ENCODE measurements at places on chromosomes 5 and 9.

DNA sequence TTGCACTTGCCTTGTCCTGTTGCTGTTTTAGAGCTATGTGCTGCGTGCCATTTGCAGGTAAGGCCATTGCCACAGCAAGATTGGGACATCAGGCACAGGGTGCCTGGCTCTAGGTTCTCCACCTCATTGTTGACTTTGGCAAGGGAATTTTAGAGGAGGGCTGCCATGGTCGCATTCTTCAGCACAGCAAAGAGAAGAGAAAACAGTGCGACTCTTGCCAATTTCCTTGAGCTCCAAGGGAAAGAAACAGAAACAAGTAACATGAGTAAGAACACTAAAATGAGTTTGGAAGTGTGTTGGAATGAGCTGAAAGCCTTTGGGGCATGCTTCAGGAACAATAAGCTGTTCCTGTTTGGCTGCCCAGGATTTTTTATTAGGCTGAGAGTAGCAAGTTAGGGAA lies 188.1 kb upstream of the IL12B start:
- no peak for DNase-seq

DNA sequence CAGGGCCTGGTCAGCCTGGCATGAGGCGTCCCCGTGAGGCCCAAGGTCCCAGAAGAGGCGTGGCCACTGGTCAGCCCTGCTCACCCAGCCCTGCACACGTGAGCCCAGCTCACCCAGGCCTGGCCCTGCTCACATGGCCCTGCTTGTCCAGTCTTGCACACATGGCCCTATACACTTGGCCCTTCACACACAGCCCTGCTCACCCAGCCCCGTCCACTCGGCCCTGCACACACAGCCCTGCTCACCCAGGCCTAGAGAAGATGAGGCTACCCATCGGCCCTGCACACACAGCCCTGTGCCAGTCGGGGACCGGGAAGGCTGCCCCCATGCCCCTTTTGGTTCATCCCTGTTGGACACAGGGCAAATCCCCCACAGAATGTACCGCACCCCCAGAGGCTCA lies 28.4 kb downstream of the ZDHHC11B start:
- DNase-seq, result no peak

GRCh38 chr9:134313470-134313869 lies 12.8 kb upstream of the RXRA start:
- DNase-seq, result no peak

- no peak for DNase-seq
These were observed 536.1 kb downstream of the ZNF608 start for GRCh38 chr5:124210111-124210910.

GRCh38 chr5:55498457-55498856 lies 36.3 kb downstream of the PLPP1 start:
- DNase-seq, result no peak

DNA sequence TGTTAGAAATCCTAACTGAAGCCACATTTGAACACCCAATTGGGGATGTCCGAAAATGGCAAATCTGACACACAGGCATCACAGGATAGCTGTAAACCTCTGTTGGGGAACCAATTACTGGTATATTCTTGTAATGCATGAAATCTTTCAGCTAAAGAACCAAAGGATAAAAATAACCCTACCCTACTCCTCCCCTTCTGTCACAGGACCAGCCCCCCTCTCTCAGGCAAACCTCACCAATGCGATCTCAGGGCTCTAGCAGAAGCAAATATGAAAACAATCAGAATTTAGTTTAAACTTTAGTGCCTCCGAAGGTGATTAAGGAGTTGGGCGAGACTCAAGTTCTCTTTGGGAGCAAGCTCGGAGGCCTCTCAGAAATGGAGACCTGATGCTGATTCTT lies 499.3 kb downstream of the SPOCK1 start:
- DNase-seq, result no peak

DNA sequence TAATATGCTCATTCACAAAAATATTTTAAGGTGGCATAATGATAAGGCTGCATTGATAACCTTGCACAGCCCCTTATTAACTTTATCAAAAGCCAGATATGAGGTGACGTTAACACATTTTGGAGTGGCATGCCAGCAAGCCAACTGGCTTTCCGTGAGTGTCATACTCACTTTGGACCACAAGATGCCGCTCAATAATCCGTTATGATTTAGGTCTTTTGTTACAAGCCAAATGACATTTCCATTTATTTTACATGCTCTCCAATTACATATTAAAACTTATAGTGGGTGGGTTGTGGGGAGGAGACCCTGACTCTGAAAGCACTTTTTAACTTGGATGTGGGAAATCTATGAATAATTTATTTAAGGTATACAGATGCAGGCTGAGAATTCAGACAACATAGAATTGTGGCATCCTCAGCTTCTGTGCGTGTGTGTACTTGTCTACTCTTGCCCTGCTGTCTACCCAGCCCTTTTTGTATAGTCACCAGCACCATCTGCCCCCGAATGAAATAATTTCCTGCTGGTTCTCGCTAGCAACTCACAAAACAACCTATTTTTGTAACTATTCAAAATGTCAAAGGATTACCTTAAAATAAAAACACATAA lies 305.1 kb downstream of the PSAT1 start:
- peak; percentile 51 for DNase-seq

GRCh38 chr5:60178101-60178500 lies 284.6 kb upstream of the PDE4D start:
- no peak for DNase-seq

DNA sequence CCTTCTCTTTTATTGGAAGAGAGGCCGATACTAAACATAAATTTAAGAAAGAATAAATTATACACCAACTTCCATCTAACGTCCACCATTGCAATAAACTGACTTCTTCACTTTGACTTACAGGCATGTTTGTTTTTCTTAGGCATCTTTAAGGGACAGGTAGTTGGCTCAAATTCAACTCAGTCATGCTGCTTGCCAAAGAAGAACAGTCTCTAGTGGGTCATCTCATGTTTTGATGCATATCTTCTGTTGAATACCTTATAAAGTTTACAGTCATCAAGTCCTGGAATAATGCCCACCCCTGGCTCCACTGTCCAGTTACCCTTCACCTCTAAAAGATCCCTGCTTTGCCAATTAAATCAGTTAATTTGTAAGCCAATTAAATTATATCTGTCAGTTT lies 328.2 kb upstream of the GRAMD2B start:
- DNase-seq, result no peak

DNA sequence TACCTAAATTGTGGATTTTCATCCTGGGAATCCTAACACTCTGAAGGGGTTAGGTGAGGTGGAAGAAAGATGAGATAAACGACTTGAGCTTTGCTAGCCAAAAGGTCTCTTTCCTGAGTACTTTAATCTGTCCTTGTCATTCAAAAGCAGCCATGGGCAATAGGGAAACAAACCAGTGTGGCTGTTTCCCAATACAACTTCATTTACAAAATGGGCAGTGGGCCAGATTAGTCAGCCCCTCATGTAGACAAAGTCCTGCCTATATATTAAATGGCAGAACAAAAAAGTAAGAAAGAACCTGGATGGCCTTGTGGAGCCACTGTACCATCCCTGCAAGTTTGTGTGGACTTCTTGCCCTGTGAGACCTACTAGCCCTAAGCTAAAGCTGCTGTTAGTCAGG lies 51.0 kb upstream of the NFIL3 start:
- DNase-seq, result no peak

- DNase-seq, result no peak
These were observed 28.8 kb upstream of the PCDHB1 start for GRCh38 chr5:141022384-141022783.

- no peak for DNase-seq
These were observed 173.5 kb upstream of the FOXD4L5 start for GRCh38 chr9:65458465-65458864.

DNA sequence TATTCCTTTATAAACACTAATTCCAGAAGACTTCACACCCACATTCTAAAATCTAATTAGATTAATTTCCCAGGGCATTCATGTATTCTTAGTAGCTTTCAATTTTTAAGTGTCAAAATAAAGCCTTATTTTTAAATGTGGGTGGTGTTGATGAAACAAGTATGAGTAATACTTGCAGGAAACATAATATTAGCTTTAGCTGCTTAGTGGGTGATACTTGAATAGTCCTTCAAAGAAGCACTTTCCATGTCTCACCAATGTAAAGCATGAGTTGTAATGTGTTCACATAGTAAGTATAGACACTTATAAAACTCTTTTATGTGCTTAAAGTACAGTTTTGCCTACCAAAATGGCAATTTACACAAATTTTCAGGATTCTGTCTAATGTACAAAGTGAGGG lies 6.9 kb downstream of the FNBP1 start:
- DNase-seq, result no peak

- DNase-seq, result no peak
These were observed 407.7 kb downstream of the SPOCK1 start for GRCh38 chr5:137091472-137091871.

DNA sequence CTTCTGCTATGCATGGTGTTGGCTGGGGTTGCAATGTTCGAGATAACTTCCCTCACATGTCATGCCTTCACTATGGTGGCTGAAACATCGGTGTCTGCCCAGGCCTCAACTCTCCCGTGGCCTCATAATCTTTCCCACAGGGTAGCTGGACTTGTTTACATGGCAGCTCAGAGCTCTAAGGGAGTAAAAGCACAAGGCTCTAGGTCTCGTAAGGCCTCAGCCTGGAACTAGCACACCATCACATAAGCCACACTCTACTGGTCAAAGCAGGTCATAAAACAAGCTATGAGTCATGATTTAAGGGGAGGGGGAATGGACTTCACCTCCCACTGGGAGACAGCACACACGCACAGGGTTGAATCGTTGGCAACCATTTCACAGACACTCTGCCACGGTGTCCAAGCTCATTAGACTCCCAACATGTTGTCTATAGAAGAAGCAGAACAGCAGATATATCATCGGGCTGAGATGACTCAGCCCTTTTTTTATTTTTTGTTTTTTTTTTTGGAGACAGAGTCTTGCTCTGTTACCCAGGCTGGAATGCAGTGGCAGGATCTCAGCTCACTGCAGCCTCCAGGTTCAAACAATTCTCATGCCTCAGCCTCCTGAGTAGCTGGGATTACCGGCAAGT lies 66.8 kb upstream of the IL17B start:
- peak; percentile 67 for DNase-seq

- DNase-seq, result no peak
These were observed 250.1 kb downstream of the GAS1 start for GRCh38 chr9:86697213-86697612.

DNA sequence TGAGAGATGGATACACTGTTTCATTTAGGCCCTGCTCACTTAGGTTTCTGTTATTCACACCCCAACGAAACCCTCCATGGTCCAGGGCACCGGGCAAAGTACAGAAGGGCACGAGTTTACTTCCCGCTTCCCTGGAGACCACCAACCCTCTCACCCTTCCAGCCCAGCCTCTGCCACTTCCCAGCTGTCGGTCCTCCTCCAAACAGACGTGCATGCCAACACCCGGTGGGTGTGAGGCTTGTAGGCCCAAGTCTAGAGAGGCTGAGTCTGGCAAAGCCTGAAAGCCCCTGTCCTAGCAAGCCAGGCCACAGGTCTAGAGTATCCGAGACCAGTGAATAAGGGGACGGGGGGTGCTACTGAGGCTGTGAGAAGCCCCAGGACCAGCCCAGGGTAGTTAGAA lies 7.1 kb upstream of the FGFR4 start:
- DNase-seq, result no peak

GRCh38 chr5:95641741-95642220 lies 4.8 kb upstream of the RFESD start:
- no peak for DNase-seq

GRCh38 chr9:129408535-129409215 lies 212.2 kb downstream of the C9orf50 start:
- no peak for DNase-seq

GRCh38 chr5:135053278-135053677 lies 19.2 kb upstream of the PITX1 start:
- DNase-seq, result no peak

- no peak for DNase-seq
These were observed 52.4 kb upstream of the LIFR start for GRCh38 chr5:38608874-38609273.

DNA sequence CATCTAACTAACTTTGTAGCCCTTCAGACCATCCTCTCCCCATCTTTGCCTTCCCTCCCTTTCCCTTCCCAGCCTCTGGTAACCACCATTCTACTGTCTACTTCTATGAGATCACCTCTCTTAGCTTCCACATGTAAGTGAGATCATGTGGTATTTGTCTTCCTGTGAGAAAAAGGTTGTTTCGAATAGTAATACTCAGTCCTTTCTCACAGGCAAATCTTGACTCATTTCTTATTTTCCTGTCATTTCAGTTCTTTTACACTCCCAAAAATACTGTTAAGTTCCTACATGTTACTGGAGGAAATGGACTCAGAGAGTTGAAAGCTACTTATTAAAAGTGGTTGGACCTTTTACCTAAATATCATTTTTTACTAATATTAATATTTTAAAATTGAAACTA lies 82.1 kb downstream of the SLF1 start:
- no peak for DNase-seq

DNA sequence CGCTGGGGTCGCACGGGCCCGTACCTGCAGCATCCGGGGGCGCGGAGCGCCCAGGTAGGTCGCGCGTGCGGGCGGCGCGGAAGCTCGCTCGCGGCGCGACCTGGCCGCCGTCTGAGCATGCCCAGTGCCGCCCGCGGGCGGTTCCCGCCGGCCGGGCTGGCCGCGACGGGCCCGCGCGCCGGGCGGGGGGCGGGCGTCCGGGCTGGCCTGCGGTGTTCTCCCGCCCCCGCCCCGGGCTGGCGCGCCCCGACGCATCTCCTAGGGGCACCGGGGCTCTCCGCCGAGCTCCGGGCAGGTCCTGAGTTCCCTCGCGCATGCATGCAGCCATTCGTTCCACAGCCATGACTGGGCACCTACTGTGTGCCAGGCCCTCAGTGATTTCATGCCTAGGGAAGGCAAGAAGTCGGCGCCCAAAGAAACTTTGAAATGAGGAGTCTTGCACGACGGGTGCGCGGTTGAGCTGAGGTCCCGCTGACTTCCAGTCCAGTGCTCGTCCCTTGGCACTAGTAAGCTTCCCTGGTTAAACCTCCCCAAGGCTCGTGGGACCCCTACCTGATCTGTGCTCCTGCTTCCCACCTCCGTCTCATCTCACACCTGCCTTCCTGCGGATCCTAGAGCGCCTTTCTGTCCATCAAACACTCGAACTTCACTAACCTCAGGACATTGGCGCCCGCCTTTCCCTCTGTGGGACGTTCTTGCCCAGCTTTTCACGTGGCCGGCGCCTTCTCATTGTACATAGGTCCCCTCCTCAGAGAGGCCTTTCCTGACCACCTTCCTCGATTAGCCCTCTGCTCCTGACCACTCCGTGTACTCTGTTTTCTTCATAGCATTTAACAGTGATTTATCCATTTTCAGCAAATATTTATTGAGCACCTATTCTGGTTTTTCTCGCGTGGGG lies at the start of gene PTPN3:
Gene PTPN3, minus strand, starts transcription at position 113 of the 898 bp plus-strand sequence. CDS start 34,873 bp downstream, outside the sequence.
- peak; percentile 71 for DNase-seq

- DNase-seq, result no peak
These were observed 1.3 kb downstream of the GNG10 start for GRCh38 chr9:111662576-111663300.

Data from HEK293T (cell line).